ENCODE measurements at places on chromosomes 16 and 17.

GRCh38 chr16:1042866-1043265 lies 29.7 kb upstream of the SSTR5 start:
- DNase-seq: no peak

- DNase-seq: peak; percentile 47
Observed at GRCh38 chr16:48101069-48101674, 54.6 kb downstream of the ABCC12 start.

GRCh38 chr17:70558821-70559220 lies 389.5 kb downstream of the KCNJ2 start:
- DNase-seq: no peak

- DNase-seq: no peak
Observed at GRCh38 chr16:85556456-85557082, 56.6 kb upstream of the GSE1 start.

- no peak for DNase-seq
Observed at GRCh38 chr16:66469947-66470546, 43.0 kb downstream of the BEAN1 start.

DNA sequence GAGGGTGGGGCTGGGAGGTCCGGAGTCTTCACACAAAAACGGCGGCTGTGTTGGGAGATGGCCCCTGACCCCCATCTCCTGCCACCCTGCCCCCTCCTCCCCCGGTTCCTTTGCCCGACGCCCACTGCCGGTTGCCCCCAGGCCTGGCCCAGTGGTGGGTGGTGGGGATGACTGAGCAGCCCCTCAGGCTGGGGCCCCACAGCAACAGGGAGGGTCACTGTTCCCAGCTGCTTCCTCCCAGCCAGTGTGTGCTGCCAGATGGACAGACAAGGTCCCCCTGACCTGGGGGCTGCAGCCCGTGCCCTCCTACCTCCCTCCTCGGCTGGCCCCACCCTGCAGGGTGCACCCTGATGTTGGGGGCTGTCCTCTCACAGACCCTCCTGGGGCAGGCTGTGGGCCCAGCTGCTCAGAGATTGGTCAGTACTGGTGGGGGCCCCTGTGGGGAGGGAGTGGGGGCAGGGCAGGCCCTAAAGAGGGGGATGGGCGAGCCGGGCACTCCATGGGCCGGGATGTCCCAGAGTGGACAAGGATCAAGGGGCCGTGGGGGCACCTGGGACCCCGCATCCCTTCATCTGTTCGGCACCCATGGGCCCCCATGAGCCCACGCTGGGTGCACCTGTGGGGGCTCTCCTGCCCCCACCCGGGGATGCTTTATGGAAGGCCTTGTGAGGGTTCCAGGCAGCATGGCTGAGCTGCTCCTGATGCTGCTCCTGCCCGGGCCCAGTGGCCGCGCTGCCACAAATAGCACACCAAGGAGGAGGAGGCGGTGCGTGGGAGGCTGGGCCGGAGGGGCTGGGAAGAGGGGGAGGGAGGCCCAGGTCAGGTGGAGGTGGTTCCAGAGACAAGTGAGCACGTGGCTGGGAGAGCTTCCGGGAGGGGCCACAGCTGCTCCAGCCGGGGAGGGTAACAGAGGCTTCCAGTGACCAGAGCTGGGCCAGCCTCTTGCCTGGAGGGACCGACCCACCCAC lies 5.1 kb downstream of the C1QTNF8 start:
- DNase-seq: no peak

DNA sequence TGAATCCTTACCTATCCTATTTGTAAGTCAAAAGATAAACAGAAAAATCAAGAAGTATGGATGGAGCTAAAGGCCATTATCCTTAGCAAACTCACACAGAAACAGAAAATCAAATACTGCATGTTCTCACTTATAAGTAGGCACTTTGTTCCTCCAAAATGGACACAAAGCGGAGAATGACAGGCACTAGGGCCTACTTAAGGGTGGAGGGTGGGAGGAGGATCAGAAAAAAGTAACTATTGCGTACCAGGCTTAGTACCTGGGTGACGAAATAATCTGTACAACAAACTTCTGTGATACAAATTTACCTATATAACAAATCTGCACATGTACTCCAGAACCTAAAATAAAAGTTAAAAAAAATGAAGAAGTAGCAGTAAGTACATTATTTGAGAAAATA lies 164.3 kb downstream of the PARN start:
- no peak for DNase-seq

All from stimulated activated CD4-positive, alpha-beta T cell treated with anti-CD3 and anti-CD28 coated beads, Interleukin-2, amount 100 ng/mL, for 48 hours (primary cell).